ENCODE measurements at places on chromosomes 7 and 10. TPM values are rescaled to one million over a fixed set of nuclear protein-coding genes. Genes with fewer than 3 reads are reported as not detected.

DNA sequence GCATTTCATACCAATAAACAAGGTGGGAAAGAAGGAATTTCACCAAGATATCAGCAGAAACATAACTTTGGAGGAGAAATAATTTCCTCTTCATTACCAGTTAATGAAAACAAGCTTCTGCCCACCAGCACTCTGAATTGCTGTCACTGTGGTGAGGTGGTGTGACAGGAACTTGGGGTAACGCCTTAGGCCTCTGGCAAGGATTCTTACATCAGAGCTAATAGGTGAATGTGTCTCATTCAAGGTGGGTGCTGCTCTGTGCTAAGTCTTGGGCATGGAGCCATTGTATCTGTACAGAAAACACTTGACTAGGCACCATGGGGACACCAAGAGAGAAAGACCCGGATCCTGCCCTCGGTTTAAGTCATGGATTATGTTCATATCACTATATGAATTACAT lies 8.3 kb upstream of the LOXL4 start:
- DNase-seq, result no peak

DNA sequence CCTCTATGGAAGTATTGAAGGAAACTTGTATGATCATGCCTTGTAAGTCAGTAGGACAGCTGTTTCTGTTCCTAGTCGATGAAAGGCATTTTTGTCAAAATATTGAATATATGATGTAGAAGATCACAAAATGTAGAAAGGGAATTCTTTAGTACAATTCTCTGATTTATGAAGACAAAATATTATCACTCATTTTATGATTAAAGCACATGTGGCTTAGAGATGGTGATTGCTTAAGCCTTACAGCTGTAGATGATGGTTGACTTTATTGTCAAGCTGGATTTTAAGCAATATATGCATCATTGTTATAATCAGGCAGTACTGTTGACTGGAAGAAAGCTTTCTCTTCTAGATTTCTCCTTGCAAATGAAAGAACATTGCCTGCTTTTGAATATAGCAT lies 26.4 kb downstream of the MXI1 start:
- DNase-seq, result no peak

The CDK14 gene
- 1.6 TPM for total RNA-seq

The FAM180A gene
- not detected for total RNA-seq

DNA sequence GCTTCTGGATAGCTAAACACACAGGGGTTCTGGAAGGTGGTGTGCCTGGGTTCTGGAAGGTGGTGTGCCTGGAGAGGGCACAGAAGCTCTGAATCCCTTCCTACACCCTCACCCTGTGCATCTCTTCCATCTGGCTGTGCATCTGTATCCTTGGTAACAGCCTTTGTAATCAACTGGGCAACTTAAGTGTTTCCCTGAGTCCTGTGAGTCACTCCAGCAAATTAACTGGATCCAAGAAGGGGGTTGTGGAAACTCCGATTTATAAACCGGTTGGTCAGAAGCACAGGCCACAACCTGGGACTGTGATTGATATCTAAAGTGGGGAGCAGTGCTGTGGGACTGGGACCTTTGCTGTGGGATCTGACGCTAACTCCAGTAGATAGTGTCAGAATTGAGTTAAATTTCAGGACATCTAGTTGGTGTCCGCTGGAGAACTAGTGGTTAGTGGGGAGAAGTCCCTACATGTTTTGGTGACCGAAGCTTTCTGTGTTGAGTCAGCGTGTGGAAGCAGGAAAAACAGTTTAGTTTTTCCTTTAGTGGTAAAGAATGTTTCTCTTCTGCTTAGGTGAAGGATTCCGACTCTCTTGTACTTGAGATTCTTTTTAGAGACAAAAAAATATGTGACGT lies 228.1 kb downstream of the BMPER start:
- no peak for DNase-seq

GRCh38 chr7:90789736-90790306 lies 193.7 kb downstream of the CDK14 start:
- DNase-seq, result no peak

DNA sequence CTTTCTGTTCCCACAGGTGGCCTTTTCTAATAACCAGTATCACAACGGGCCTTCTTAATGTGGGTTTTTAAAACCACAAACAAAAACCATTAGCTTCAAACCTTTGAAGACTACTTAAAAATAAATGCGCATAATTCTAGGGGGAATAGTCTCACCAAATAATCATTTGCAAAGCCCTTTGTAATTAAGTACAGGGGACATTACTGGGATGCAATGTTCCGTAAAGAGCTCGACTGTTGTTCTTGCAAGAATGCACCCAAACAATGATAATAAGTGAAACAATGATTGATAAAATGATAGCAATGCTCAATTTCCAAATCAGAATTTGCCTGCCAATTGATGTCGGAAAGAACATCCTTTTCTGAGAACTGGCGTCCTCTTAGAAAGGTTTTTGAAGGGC lies 589.1 kb upstream of the ADARB2 start:
- DNase-seq, result no peak

DNA sequence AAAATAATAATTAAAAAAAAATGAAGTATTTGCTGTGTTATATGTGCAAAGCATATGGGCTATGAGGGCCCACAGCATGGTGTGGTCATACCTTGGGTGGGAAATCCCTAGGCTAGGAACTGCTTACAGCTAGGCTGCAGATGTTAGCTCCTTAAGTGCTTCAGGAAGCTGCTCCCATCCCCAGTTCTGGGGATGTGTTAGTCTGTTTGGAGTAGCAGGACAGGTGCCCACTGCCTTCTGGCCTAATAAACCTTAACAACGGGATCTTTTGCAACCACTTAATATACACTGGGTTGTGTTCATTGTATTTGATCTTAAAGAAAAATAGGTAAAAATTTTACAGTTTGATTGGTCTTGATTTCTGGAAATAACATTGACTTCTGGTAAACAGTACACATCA lies 46.3 kb downstream of the HK1 start:
- DNase-seq, result no peak

DNA sequence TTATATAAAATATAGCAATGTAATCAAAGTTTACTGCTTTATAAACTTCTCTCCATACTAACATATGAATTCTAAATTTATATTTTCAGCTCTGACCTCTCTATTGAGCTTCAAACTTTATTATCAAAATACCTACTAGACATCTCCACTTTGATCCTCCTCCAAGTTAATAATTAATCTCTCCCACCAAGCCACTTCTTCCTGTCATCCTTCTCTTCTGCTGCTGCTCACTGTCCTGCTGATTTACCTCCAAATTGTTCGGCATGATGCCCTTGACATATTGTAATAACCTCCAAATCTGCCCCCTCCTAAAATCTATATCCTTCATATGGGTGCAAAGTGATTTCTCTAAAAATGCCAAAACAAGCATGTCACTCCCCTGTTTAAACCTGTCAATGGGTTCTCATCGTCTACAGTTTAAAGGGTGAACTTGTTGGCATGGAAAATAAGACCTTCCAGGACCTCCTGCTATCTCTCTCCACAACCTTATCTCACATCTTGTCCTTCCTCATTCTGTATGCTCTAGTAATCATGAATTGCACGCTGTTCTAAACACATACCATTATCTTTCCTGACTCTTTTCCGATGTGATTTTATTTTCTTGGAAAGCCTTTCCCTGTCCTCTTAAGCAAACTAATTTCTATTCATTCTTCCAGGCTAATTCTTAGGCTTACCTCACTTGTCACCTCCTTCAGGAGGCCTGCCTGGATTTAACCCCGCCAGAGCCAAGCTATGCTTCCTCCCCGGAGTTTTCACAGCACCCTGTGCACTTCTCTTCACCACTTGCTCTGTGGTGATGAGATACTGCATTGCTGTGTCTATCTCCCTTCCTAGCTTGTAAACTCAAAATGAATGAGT lies 52.1 kb upstream of the STK17A start:
- no peak for DNase-seq
